ENCODE measurements at places on chromosomes 11 and 22.

GRCh38 chr11:29448246-29448877 lies 568.5 kb downstream of the KCNA4 start:
- no peak for DNase-seq

DNA sequence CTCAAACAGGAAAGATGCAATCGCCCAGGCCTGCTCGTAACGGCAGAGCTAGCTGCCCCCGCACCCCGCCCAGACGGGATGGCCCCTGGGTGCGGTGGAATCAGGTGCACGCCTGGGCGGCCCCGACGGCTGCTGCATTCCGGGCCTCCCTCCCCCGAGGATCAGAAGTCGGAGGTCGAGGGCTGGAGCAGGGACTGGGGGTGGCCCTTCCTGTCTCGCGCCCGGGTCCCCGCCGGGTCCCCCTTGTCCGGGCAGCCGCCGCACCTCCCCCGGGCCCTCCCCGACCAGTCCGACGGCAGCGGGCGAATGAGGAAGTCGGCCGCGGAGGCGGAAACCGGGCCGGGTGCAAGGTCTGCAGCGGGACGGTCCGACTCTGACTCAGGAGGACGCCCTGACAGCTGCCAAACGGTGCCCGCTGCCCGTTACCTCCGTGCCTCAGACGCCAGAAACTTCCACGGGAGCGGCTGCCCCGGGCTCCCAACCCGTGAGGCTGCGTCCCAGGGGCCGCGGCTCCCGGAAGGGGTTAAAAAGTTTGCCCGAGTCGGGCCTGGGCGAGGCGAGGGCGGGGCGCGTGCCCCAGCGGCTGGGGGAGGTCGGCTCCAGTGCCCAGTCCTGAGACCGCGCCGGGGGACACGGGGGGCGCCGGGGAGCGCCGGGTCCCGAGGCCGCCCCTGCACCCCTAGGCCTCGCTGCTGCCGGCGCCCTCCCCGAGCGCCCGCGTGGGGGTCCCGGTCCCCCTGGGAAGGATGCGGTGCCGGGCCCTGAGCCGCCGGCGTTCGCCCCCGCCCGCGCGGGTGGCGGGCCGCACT lies 663 bp downstream of the MYH9 start:
- no peak for DNase-seq

- no peak for DNase-seq
Observed at GRCh38 chr22:29569011-29569678, 11.8 kb downstream of the NIPSNAP1 start.

DNA sequence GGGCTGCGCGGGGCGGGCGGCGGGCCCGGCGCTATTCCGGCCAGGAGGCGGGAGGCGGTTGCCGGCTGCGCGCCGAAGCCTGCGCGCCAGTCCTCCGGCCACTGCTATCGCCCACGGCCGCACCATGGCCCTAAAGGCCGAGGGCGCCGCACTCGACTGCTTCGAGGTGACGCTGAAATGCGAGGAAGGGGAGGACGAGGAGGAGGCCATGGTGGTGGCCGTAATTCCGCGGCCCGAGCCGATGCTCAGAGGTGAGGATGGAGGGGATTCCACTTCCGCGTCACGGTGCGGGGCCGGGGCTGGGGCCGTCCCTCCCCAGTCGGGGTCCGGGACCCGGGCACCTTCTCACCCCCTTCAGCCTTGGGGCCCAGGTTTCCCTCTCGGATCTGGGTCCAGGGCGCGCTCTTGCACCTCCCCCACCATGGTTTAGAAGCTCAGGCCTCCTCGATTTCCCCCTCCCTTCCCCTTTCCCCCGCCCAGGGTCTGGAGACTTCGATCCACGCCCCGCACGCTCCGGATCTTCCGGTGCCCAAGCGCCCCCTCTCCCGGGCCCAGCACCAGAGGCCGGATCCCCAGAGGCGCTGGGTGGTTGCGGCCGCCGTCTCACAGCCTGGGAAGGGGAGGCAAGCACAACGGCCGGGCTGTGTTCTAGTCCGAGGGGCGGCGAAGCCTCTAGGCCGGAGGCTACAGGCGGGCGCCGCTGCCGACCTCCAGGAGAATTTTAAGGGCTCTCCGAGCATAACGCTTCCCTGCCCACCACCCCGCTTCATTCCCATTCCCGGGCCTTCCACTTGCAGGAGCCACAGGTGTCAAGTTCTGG lies 517 bp downstream of the SPINDOC start:
- no peak for DNase-seq

DNA sequence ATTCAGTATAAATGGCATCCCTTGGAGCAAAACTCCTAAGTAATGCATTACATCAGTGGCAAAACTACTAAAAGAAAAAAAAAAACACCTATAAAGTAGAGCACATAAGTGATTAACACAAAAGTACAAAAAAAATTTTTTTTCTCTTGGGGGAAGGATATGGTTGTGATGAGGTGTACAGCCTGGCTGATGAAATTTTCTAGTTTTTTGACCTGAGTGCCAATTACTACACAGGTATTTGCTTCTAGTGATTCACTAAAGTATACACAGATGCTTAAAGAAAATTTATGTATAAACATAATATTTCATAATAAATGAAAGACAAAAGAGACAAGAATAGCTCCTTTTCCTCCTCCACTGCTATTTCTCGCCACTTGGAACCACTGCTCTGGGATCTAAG lies 71.8 kb upstream of the APOA1 start:
- no peak for DNase-seq

GRCh38 chr11:114256176-114256966 lies 39.8 kb upstream of the NNMT start:
- no peak for DNase-seq

DNA sequence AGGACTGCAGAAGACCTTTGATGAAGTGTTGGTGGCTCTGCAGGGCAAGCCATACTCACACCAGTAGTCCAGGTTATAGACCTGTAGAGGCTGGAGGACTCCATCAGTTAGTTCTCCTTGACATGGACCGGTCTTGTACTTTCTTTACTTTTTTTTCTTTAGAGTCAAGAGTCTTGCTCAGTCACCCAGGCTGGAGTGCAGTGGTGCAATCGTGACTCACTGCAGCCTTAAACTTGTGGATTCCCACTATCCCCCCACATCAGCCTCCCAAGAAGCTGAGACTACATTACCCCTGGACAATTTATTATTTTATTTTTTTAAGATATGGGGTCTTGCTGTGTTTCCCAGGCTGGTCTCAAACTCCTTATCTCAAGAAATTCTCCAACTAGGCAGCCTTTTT lies 49.6 kb upstream of the E2F8 start:
- DNase-seq: no peak

DNA sequence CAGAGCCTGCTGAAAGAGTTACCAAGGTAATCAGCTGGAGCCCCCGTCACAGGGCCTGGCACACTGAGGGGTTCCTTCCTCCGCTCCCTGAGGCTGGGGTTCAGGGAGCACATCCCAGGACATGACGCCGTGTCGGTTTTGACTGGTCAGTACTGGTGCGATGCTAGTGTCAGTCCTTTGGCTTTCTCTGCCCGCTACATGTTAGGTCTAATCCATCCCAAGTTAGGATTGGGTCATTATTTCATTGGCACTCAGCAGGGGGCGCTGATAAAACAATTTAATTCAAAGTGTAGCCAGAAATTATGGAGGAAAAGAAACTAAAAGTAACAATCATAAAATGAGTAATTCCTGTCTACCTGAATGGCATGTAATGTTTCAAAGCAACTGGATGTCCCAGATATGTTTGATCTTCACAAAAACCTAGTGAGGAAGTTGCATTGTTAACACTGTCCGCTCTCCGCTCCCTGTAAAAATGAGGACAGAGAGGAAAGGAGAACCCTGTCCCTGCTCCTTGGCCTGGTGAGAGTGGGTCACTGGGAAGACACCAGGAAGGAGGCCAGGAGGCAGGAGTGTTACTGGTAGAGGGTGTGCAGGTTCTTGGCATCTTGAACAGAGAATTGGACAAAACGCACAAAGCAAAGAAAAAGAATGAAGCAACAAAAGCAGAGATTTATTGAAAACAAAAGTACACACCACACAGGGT lies 27.1 kb downstream of the TSKU start:
- no peak for DNase-seq

- no peak for DNase-seq
Observed at GRCh38 chr22:17087498-17088131, 2.8 kb downstream of the IL17RA start.

DNA sequence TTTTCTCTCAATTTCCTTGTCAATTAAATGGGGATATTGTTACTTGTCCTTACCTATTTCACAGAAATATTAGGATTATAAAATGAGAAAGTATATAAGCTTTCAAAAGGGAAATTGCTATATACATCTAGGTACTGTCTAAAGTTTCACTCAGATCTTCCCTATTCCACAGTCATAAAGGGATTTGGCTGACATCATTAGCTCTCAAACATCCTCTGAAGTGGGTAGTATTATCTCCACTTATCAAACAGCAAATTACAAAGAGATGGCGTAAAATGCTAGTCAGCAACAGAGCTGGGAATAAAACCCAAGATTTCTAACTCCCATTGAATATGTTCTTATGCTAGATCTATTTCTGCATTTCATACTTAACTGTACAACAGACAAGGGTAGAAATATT lies 50.9 kb downstream of the SLC25A17 start:
- no peak for DNase-seq

DNA sequence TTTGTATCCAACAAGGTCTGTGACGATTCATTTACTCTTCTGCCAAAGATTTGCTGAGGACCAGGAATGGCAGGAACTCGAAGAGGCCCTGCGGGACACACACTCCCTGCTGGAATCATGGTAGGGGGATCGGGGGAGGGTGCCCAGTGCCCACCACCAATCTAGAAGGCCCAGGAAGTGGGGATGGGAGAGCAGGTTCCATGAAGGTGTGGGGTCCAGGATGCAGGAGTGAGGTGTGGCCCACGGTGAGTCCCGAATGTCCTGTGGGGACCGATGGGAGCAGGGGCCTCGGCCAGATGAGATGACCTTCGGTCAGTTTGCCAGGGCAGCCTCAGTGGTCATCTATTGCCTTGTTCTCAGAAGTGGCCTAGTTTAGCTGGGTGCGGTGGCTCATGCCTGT lies 492.7 kb downstream of the BRD1 start:
- DNase-seq: no peak

- no peak for DNase-seq
Observed at GRCh38 chr11:35035894-35036408, 103.0 kb upstream of the CD44 start.

GRCh38 chr22:50320116-50320515 lies 6.7 kb downstream of the DENND6B start:
- no peak for DNase-seq

DNA sequence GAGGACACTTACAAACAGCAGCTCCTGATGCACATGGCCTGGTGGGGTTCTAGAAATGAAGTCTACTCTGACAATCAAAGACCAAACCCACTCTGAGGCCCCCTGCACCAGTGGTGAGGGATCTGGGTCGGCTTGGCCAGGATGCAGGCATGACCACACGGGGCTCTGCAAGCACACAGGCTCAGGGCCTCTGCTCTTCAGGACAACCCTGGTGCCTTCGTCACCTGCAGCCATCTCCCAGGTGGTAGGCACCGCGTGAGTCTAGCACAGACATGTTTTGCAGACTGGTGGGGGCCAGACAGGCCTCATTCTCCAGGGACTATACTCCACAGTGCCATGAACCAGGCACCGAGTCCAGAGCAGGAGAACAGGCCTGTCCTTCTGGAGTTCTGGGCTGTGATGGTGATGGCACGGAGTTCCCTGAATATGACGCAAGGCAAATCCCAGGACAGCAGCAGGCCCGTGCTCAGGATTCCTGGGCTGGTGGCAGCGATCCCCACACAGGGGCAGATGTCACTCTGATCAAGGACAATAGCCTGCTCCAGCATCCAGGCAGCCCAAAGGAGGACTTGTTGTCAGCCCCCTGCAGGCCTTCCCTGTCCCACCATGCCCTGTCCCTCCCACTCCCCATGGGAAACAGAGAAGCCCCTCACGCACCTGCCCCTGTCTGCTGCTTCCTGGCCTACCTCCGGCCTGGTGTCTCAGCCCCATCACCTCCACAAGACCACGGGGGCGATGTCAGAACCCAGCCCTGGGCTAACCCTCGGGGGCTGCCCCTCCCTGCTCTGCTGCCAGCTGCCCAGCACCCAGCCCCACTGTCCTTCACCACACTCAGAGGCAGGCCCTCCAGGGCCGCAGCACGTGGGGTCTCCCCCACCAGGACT lies 36.1 kb downstream of the GNB1L start:
- DNase-seq: no peak

DNA sequence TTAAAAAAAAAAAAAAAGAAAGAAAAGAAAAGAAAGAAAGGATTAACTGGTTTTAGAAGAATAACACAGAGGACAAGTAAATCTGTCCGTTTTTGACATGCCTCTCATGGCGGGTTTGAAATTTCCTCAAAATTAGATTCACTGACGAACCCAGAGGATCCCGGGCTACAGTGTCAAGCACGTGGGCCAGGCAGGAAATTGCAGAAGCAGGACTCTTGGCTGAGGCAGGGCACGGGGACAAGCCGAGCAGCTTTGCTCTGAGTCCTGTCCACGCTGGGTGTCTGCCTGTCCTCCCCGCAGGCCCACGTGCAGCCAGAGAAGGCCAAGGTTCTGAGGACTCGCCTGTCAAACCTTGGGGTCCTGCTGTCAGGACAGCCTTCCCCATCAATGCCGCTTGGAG lies 24.7 kb downstream of the GAL start:
- no peak for DNase-seq

DNA sequence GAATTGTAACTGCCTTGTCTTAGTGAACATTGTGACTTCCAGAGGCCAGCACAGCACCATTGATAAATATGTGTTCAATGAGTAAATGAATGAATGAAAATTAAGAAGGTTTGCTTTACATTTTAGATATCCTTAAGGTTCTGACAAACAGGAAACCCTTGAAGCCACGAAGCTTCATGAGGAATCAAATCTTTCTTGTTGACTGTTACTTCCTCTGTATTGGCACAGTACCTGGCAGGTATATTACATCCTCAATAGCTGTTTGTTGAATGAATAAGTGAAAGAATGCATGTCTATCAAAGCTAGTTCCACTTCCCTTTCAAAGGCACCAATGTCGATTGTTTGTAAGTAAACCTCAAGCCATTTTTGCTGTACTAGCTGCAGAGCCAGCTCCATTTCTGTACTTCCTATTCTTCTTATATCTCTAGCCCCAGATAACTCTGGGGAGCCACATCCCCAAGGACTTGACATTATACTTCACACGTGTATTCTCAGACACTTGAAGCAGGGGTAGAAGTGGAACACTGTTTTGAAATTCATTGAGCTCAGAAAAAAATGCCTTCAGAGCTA lies 140.3 kb upstream of the RAG2 start:
- no peak for DNase-seq

DNA sequence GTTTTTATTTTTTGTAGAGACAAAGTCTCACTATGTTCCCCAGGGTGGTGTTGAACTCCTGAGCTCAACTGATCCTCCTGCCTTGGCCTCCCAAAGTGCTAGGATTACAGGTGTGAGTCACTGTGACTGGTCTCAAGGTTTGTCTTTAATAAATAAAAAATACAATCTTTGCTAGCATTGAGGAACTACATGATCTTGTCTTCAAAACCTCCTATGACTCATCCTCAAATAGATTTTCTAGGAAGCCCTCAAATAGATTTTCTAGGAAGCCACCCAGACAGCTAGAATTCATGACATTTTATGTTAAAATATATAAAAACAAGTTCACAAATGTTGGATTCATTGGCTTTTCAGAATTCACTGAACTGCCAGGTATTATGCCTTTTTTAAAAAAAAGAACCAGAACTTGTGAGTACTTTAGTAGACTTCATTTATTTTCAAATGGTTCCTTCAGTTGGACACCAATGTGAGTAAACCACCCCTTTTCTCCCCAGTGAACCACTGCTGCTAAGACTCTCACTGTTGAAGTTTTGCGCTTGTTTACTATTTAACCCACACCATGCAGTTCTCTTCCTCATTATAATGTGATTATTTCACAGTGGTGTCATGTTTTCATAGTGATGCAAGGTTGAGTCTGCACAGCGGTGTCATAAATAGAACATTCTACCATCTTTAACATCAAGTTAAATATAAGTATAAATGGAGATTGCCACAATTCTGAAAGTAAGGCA lies 303.9 kb downstream of the CASP12 start:
- no peak for DNase-seq

Data from stimulated activated CD4-positive, alpha-beta T cell treated with anti-CD3 and anti-CD28 coated beads, Interleukin-15, amount 100 ng/mL, for 1 hour (primary cell).